Fibroblast of skin of back (primary cell): ENCODE measurements at places on chromosomes 2 and 18.

DNA sequence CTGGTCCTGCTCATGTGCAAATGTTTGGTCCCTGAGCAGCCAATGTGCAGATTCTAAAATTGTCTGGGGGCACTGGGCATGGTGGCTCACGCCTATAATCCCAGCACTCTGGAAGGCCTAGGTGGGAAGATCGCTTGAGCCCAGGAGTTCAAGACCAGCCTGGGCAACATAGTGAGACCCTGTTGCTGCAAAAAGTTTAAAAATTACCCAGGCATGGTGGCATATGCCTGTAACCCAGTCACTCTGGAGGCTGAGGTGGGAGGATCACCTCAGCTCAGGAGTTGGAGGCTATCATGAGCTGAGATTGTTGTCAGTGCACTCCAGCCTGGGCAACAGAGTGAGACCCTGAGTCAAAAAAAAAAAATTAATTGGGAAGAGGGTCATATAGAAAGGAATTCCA lies 5.1 kb downstream of the LIPG start:
- no peak for DNase-seq

DNA sequence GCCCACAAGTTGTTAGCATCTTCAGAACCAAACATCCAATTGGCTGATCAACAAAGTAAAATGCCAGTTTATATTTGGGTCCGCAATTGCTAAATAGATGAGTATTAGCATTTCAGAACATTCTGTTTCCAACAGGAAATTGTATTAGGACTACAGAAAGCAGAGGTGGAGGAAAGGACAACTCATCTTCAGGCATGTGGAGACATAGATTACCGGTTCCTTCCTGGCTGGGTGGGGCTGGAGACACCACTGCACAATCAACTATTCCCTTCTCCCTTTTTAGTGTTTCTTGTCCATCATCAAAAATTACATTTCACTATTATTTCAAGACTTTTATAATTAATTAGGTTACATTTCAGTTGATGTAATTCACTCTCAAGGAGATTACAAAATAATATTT lies 83.8 kb downstream of the ADAM23 start:
- DNase-seq, result no peak

- no peak for DNase-seq
These were observed 174.3 kb downstream of the CCDC102B start for GRCh38 chr18:68972176-68972575.

- DNase-seq, result no peak
These were observed 11.6 kb upstream of the TAF1B start for GRCh38 chr2:9831670-9832069.

- no peak for DNase-seq
These were observed 550.2 kb upstream of the SALL3 start for GRCh38 chr18:78429127-78430108.

GRCh38 chr18:51603111-51603510 lies 405.6 kb upstream of the MEX3C start:
- no peak for DNase-seq

DNA sequence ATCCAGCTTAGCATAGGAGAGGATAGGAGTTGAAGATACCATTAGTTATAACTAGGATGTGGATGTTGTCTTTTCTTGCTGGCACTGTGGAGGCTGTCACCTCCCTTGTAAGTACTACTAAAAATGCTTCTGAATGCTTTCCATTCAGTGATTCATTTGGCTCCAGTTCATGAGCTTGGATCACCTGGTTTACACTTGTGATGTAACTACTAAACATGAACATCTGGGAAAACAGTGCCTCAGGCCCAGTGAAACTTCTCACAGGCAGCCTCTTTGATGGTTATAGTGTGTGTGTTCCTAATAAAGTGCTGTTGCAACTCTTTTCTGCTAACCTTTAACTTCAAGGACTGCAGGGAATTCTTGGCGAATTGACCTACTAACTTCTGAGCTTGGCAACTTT lies 13.0 kb upstream of the SLC9A2 start:
- no peak for DNase-seq
